Right ventricle myocardium superior (tissue), 1 donor: ENCODE measurements at places on chromosomes 2 and 18. TPM values are rescaled to one million over a fixed set of nuclear protein-coding genes. Genes with fewer than 3 reads are reported as not detected.

- no peak for DNase-seq
These were observed 497 bp downstream of the COLEC12 start for GRCh38 chr18:499776-500631.

Gene CNOT11
- 33.1 TPM for total RNA-seq

DNA sequence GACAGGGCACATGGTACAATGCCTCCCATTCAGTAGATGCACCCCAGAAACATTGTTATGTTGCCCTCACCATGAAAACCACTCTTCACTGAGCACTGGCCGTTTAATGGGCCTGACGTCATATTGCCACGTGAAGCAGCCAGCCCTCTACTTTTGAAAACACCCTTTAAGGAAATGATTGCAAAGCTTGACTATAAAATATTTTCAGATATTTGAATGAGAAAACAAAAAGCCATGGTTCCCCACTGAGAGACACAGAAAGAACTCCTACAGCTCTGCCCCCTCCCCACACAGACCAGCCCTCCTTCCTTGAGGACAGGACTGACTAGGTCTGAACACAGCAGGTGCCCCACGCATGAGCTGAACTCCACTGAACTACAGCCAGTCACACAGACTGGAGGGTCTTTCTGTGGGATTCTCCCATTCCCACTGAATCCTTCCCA is 349.1 kb downstream of the ANAPC1 start:
- DNase-seq = no peak

- no peak for DNase-seq
These were observed 1.2 kb downstream of the NEMP2 start for GRCh38 chr2:190533175-190533967.
